Stimulated activated CD4-positive, alpha-beta T cell treated with anti-CD3 and anti-CD28 coated beads, Interleukin-4, amount 100 ng/mL, for 48 hours (primary cell): ENCODE measurements at places on chromosomes 7 and 10.

DNA sequence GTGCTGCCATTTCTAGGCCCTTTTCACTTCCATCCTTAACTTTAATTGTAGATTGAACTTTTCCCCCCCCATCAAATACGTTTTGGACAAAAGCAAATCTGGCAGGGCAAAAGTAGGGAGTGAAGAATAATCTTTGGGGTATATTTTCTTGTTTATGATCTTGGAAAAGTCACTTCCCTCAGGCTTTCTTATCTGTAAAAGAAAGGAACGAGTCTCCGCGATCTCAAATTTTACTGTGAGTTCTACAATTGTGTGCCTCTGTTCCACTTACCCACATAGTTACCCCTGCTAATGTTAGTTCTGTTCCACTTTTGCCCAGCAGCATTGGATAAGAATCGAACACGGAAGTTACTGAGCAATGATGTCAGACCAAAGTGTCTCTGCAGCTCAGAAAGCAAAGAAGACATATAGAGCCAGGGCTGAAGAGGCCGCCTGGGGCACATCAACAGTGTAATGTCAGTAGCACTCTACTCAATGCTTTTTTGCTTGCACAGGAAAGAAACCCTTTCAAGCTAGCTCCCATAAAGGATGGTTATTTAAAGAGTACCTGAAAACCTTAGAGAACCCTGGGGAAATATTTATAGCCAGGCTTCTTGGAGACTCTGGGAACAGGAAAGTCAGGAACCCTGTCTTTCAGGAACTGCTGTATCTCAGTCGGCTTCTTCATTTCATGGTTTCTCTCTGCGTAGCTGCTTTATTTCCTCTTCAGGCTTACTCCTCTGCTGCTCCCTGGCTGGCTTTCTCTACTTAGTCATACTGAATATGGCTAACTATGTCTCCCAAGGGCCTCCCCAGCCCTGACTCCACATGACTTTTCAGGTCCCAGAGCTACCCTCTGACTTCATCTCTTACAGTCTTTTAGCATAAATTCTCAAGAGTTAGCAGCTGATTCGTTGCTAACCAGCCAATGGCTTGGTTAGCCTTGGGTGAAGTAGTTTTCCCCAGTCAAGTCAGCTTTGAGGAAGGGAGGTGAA, 123.7 kb upstream of the FAM3C start:
- no peak for DNase-seq

GRCh38 chr10:125056161-125057132, 103.9 kb downstream of the CTBP2 start:
- DNase-seq: no peak

GRCh38 chr10:123678376-123678775, 12.2 kb downstream of the GPR26 start:
- DNase-seq: no peak

GRCh38 chr10:132977807-132978206, 35.4 kb upstream of the CFAP46 start:
- DNase-seq: no peak

DNA sequence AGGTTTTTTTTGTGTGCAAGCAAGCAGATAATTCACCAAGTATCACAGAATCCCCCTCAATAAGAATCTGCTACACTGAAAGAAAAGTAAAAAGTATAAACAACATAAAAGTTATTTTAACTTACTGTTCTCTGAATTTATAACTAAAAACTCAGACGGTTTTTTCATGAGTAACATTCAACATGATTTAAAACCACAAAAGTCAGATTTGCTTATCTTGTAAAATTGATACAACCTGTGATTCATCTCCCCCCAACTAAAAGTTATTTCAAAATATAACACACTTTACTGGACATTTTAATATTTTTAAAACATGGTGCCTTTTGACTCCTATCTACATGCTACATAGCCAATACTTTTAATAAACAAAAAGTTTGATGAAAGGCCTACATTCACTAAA, 32.8 kb downstream of the TSPAN12 start:
- DNase-seq: no peak

DNA sequence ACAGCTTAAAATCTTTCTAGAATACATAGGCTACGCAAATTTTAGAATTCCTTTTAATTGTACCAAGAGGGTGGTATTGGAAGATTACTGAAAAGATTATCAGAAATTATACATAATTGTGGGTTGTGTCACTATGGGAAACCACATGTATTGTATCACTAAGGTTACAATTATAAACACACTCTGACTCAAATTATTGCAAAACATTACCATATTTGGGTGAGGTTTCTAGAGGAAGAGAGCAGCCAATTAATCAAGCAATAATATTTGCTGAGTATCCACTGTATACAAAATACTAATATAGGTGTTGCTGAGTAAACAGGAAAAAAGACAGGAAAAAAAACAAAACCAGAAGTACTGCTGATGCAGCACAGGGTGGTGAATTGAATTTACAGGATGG, 3.1 kb upstream of the CAPZA2 start:
- no peak for DNase-seq

DNA sequence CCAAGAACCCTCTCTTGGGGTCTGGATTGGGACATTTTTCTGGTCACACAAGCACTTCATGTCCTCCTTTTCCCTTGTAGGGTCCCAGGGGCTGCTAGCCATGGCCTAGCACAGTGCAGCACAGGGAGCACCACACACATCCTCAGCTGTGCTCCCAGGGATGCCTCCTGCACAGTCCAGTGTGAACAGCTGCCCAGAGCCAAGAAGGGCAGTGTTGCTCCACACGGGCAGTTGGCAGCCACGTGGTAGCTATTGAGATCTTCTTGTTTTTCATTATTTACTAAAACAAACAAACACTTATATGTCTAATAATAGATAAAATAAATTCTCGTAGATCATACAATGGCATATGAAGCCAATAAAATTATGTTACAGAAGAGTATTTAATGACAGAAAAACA, 13.9 kb upstream of the LANCL2 start:
- DNase-seq: no peak

- DNase-seq: no peak
These were observed 139.3 kb upstream of the TCF7L2 start for GRCh38 chr10:112810711-112811151.

- DNase-seq: peak; percentile 1
These were observed 53.0 kb downstream of the ARHGAP12 start for GRCh38 chr10:31875608-31876007.

DNA sequence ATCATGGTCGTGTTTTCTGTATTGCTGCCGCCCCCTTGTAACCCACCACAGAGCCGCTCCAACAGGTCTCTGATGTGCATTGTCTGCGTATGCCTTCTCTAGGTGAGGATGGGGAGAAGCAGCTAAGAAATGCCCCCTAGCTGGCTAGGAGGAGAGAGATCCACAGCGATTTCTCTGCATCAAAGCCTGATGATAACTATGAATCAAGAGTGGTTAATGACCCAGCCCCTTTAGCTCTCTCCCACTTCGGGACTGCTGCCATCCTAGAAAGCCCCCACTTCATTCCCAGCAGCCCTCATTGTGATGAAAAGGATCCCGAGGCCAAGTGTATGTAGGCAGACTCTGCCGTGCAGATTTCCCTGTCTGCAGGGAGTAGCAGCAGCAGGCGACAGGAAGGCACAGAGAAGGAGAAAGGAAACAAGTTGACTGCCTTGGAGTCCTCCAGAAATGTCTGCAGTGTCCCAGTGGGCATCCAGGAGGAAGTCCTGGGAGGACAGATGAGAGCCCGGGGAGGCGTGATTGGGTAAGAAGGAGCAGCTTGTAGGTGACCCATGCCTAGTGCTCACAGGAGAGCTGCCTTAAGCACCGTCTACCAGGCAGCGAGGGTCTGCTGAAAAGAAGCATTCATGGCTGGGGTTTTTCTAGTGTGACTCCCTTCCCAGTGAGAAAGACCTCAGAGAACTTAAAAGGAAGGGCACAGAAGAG, 2.9 kb downstream of the PLXNA4 start:
- no peak for DNase-seq

DNA sequence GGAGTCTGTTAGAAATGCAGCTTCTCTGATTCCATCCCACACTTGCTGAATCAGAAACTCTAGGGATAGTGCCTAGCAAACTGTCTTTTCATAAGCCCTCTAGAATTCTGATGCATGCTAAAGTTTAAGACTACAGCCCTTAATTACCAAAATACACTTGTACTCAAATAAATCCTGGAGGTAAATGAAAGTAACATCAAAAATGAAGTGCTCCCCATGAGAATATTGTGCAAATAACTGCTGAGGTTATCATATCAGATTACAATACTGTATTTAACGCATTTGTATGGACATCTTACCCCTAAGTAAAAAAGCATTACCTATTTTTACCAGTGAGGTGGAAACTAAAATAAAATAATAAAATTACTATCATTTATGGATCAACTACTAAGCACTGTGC, 104.7 kb downstream of the CHCHD3 start:
- no peak for DNase-seq

DNA sequence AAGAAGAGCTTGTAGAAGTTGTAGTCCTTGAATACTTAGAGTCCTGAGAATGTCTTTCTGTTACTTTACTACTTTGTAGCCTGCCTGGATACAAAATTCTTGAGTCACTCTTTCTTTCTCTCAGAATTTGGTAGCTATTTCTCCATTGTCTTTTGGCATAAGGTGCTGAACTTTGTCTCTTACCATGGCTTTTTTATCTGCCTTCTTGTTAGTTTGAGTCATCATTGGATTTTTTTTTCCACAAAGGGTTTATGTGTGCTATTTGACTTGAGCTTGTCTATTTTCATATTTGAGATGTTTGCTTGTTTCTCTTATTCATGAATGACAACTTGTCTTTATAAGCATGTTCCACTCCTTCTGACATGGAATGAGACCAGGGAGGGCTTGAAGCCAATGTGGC, 74.5 kb upstream of the EXOC6 start:
- no peak for DNase-seq
